ENCODE measurements at places on chromosomes 5 and 9.

GRCh38 chr5:115626445-115626823 lies 598 bp upstream of the TMED7 start:
- DNase-seq = no peak

DNA sequence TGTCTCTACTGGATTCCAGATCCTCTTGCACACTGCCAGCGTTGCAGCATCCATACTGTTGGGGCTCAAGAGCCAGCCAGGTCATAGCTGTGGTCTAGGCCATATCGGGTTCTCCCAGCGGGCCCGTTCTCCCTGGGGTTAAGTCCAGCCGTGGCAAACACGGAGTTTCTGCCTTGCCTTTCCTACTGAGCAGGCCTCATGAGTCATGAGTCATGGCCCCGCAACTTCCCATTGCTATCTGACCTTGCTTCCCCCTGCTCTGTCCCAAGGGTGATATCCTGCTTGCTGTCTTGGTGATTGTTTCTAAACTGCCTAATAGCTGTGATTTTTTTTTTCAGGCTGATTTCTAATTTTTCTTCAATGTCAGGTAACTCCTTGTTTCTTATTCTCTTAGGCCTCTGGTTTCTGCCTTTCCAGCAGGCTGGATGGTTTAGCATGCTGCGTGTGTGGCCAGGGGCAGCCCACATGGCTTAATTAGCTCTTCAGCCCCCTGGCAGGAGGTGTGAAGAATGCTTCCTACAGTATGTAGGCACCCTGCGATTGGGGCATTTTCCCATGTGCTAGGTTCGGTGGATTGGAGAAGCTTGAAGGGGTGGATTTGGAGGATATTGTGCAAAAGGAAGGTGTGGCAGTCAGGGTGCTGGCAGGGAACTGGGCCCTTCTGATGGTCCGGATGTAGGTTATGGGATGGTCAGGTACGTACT lies 18.7 kb downstream of the DAPK1 start:
- no peak for DNase-seq

DNA sequence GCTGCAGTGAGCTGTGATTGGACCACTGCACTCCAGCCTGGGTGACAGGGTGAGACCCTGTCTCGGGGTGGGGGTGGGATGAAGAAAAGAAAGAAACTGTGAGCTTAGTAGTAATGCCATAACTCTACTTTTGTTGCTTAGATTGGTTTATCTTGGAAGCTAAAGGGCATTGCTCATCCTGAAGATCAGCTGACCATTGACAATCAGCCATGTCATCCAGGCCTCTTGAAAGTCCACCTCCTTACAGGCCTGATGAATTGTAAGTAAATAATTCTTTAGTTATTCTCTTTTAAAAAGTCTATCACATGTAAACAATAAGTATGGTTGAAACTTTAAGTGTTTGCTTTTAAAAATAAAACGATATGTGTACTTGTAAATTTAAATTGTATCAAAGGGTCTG lies 11.4 kb downstream of the OCLN start:
- no peak for DNase-seq

DNA sequence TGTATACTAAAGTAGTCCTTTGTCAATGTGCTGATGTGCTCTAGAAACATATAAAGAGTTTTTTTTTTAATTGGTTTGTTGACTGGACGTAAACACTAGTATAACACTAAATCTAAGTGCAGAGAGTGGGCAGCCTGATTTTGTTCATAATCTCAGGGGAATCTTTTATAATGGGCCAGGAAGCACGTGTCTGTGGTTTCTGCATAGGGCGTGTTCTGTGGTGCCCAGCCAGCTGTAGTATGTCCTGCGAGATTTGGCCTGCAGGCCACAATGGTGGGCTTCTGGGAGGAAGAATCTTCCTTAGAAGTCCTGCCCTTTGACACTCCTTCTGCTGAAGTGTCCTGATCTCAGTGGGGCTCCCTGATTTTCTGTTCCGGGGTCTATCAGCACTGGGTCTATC lies 49.0 kb upstream of the DHFR start:
- no peak for DNase-seq

Data from activated CD4-positive, alpha-beta memory T cell treated with anti-CD3 and anti-CD28 coated beads for 36 hours (primary cell).